ENCODE measurements at places on chromosomes 1 and 21.
A peak's percentile ranks its signal among the peaks of the same experiment; 100 is the strongest.

DNA sequence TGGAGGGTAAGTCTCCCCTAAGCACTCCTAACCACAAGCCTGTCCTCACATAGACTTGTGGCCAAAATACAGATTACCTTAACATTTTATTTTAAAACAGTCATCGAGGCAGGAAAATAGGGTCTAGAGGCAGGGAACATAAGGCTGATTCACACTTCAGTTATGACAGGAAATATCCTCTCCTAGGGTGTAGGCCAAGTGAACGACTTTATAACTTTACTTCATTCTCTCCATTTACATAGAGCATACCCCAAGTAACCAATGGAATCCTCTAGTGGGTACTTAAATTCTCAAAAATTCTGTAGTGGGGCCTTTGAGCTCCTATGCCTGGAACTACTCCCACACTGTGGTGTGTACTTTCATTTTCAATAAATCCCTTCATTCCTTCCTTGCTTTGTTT, 113.0 kb downstream of the WDR3 start:
- DNase-seq: no peak

- DNase-seq: no peak
Observed at GRCh38 chr1:116413414-116413813, 40.4 kb downstream of the ATP1A1 start.

DNA sequence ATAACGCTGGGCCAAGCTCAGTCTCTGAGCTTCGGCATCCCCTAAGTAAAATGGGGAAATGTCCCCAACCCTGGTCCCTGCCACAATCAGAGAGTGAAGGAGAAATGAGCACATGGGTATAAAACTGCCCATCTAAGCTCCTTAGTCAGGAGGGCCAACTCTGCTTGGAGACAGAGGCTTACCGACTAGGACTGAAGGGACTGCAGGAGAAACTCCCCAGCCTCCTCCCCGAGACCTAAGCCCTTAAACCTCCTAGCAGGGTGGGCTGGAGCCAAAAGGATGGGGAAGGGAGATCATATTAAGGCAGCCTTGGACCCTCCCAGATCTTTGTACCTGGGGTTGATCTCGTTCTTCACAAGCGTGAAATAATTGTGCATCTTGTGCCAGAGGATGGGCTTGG, 5.5 kb downstream of the ETNK2 start:
- no peak for DNase-seq

- DNase-seq: no peak
Observed at GRCh38 chr1:178451529-178451928, 45.2 kb downstream of the CLEC20A start.

DNA sequence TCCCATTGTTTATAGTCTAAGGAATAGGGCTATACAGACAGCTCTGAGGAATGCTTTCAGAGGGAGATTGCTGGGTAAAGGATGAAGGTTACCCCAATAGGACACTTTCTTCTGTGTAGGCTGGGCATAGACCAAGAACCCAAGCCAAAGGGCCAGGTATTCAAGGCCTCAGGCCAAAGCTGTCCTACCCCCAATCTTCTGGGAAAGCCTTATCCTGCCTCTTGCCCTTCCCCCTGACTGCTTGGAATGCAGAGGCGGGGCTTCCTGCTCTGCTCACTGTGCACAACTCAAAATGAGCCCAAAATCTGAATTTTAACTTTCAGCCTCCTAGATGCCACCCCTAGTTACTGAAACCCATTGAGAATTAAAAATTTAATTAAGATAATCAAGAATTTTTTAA, 2.2 kb downstream of the OR10Z1 start:
- DNase-seq: no peak

- DNase-seq: no peak
Observed at GRCh38 chr1:221913351-221913892, 171.5 kb upstream of the DUSP10 start.

- no peak for DNase-seq
Observed at GRCh38 chr1:55416164-55416842, 201.1 kb upstream of the USP24 start.

DNA sequence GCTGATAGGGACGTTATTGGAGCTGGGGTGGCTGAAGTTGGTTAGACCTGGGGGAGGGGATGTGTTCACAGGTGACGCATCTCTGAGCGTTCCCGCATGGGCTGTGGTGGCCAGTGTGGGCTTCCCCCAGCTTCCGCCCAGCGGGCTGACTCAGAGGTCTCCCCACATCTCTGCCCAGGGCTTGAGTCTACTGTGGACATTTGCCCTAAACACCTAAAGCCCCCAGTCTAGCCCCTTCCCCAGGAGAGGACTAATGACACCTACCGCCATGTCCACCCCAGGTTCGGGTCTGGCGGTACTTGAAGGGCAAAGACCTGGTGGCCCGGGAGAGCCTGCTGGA, 2.0 kb downstream of the AGRN start:
- no peak for DNase-seq

DNA sequence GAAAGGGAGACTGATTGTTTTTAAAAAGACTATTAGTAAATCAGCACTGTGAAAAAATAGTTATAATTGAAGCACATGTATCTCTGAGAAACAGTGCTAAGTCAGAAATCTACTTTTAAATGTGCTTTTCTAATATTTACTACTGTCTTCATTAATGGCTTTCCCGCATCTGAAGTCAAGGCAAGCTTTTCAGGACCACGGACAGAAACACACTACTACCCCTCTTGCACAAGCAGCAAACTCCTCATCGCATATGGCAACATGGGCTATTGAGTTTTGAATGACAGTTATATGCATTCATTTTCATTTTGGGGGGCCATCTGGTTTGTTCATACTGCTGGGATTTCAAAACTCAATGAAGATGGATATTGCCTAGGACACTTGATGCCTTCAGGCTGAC, 433.4 kb upstream of the CAMK1G start:
- no peak for DNase-seq

DNA sequence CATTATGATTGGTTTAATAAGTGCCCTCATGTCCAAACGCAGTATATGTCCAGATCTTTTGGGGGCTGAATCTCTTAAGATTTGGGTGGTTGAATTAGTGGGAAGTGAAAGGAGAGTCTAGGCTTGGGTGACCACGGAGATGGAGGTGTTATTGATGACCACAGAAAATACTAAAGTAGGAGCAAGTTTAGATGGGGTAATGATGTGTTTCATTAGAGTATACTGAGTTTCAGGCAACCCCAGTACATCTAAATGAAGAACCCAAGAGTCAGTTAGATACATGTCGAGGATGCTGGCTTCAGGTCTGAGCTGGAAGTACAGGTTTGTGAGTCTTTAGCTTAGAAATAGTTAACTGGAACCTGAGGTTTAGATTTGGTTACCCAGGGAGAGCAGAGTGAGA, 6.5 kb upstream of the ZZZ3 start:
- DNase-seq: no peak

GRCh38 chr1:164958982-164959768, 397.3 kb downstream of the LMX1A start:
- no peak for DNase-seq

GRCh38 chr1:222096476-222096772, 354.5 kb upstream of the DUSP10 start:
- no peak for DNase-seq

DNA sequence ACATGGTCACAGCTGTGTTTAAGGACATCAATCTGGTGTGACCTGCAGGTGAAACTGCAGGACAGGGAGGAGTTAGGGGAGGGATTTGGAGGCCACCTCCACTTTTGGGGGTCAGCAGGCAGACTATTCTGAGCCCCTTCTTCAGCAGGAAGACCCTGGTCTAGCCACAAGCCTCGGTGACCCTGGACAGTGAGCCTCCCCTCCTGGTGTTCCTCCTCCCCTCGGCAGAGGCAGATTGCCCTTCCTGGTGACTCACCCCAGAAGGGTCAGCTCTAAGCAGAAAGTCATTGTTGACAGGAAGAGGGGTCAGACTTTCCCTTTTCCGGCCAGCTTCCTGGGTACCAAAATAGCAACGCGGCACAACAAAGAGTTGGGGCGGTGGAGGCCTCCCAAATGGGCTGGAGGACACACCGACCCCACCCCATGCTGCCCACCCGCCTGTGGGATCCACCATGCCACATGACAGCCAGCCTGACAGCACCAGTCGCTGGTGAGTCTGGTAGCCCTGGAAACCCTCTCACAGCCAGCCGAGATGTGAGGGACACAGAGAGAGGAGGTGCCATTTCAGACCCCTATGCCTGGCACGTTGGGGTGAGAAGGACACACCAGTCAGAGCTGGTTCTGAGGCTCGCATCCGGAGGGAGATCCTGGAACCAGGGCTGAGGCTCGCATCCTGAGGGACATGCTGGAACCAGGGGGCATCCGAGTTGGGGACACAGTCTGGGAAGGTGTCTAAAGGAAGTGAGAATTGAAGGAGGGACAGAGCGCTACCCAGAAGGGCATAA, 14.7 kb upstream of the CSF1 start:
- DNase-seq: no peak

DNA sequence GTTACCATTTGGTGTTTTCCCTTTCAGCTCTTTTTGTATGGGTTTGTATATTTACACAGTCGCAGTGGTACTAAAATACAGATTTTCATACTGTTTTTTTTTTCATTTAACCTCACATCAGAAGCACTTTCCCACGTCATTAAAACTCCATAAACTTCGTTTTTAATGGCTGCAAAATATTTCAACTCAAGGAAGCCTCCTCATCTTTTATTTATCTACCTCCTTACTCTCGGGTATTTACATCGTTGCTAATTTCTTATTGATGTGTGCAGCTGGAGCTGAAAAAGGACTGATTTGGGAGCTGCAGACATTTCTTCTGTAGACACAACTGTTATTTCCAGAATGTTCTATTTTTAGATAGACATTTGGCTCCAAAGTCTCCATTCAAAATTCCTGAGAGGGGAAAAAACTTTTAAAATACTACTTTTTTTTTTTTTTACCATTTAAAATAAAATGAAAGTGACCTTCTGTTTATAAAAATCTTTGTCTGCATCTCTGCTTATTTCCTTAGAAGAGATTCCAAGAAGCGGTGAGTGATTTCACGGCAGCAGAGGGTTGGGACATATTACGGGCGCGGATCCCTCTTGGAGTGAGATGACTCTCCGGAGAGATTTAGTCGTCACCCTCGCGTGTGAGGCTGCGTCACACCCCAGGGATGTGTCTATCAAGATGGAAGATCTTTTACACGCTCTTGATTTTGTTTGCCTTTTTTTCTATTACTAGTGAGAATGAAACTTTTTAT, 10.1 kb downstream of the RUNX3 start:
- DNase-seq: no peak

DNA sequence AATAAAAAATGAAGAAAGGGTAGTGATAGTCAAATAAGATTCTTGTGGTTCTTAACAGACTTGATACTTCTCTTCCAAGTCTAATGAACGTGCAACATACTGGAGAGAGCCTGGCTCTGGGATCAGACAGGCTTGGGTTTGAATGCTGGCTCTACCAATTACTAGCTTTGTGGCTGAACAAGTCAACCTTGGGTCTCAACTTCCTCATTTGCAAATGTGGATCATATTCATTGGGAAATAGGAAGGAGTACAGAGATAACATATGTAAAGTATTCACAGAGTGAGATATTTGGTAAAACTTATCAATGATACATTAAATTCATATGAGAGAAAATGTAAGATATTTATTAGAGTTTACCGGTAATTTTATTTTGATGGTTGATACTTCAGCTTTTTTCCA, 2.0 kb downstream of the EDEM3 start:
- DNase-seq: no peak

- DNase-seq: no peak
Observed at GRCh38 chr1:119329541-119330461, 38.8 kb upstream of the HAO2 start.

GRCh38 chr21:42253466-42253865, 34.5 kb downstream of the ABCG1 start:
- DNase-seq: no peak

GRCh38 chr1:5507340-5507739, 484.9 kb downstream of the NPHP4 start:
- DNase-seq: peak; percentile 54

DNA sequence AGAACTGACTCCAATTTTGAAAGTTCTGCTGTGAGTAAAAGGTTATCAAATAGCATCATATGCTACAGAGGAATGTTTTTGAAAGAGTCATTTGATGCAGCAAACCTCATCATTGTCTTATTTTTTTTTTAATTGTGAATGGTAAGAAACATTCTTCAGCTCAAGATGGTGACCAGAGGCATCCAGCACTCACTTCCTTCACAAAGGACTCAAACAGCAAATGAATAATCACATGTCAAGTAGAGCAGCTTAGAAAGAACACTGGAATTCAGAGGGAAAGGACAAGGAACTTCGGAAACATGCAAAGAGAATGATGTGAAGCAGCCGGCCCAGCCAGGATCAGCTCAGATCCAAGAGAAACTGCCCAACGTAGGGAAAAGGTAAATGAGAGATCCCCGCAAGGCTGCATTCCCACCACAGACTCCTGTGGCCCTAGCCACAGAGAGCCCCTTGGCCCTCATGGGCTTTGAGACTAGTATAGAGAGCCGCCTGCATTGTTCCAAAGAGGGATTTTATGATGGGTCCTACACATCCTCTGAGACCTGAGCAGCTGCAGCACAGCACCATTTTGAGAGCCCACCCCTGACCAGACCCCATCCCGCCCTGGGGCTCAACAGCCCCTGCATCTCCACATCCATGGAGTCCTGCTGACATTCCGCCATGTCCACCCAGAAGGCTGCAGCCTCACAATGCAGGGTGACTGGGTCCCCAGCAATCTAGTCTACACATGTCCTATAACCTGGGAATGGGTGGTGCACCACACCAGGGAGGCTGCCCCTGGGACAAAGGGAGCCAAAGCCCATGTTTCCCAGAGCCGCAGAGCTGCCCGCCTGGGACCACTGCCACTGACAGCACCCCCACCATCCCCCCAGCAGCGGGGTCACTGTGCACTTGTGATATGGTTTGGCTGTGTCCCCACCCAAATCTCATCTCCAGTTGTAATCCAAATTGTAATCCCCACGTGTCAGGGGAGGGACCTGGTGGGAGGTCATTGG, 21.2 kb upstream of the UTS2 start:
- no peak for DNase-seq

- DNase-seq: peak; percentile 74
Observed at GRCh38 chr1:11629184-11630016, 24.8 kb downstream of the FBXO2 start.

- DNase-seq: peak; percentile 91
Observed at GRCh38 chr1:95742591-95743089, 508.6 kb downstream of the RWDD3 start.

DNA sequence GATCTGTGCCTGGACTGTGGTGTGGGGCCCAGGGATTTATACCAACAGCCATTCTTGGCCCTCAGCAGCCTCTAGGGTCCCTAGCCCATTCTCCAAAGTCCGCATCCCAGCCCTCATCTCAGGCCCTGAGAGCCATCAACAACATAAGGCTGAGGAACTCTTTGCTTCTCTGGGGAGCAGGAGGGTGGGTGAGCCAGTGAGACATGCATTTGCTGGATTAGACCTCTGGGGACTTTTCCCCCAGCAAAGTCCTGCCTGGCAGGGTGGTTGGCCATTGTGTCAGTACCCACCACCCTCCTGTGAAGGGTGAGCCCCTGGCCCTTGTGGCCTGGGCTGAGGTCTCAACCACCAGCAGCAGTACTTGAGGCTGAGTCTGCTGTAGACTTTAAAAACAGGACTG, 24.2 kb upstream of the FAM20B start:
- DNase-seq: no peak

DNA sequence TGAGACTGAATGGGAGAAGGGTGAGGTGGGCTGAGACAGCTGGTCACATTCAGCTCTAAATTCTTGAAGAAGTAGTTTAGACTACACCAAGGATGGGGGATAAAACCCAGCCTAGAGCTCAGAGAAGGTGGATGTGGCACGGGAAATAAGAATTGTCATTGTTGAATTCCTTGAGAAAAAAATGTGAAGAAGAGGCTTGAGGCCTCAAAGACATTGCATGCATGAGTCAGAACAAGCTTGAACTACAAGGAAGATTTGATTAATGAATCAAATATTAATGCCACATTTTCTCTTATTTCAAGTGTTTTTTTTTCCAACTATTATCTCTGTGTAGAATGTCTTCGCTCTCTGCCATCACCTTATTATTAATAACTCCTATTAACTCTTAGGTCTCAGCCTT, 58.9 kb downstream of the MAP3K7CL start:
- DNase-seq: no peak
